ENCODE measurements at places on chromosomes 3 and 15. TPM values are rescaled to one million over a fixed set of nuclear protein-coding genes. Genes with fewer than 3 reads are reported as not detected.

The RASL12 gene
- total RNA-seq = not detected

The CACNA2D2 gene
- 0.17 TPM for total RNA-seq

The SLC2A2 gene
- total RNA-seq = 13.0 TPM

The FHIT gene
- 1.4 TPM for total RNA-seq

DNA sequence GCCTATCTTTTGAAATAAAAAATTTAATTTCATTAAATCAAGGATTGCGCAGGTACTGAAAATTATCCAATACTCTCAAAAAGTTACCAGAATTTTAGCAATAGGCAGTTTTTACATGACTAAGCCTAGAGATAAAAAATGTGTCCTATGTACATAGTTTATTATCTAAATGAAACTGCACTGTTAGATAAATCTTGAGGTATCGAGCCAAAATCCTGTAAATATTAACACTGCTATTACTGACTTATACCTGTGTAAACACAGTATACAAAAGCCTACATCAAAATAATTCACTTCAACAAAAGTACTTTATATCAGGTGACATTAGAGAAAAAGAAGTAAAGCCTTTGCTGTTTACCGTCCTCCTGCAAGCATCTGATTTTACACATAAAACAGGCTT, 60.7 kb downstream of the TASOR start:
- no peak for DNase-seq

DNA sequence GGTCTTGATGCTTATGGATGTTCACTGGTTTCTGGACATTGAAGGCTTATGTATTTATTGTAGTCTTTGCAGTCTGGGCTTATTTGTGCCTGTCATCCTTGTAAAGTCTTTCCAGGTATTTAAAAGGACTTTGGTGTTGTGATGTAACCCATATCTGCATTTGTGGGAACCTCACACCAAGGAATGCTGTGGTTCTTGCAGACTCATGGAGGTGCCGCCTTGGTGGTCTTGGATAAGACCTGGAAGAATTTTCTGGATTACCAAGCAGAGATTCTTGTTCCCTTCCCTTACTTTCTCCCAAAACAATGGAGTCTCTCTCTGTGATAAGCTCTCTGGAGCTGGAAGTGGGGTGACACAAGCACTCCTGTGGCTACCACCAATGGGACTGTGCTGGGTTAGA, 363.5 kb upstream of the NECTIN3 start:
- DNase-seq = peak; percentile 68

DNA sequence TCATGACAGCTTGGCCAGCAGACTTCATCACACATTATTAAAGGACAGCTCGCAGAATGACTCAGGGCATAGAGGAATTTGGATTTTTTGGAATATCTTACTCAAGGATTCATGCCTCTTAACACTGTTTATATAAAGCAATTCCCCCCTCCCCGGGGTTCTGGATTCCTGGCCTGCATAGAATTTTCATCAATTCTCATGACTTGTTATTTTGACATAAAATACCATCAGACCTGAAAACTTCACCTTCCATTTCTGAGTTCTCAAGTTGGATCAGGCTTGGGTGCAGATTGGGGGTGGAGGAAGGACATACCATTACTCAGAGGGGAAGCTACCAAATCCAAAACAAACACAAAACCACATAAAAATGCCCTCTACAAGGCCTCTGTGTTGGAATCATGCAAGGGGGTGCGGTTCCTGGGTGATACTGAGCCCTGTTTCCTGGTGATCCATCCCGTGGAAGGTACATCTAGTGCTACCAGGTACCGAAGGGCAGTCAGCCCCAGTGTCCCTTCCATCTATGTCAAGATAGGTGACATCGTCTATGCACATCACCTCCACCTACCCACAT, 95.3 kb downstream of the DAPK2 start:
- peak; percentile 39 for DNase-seq

DNA sequence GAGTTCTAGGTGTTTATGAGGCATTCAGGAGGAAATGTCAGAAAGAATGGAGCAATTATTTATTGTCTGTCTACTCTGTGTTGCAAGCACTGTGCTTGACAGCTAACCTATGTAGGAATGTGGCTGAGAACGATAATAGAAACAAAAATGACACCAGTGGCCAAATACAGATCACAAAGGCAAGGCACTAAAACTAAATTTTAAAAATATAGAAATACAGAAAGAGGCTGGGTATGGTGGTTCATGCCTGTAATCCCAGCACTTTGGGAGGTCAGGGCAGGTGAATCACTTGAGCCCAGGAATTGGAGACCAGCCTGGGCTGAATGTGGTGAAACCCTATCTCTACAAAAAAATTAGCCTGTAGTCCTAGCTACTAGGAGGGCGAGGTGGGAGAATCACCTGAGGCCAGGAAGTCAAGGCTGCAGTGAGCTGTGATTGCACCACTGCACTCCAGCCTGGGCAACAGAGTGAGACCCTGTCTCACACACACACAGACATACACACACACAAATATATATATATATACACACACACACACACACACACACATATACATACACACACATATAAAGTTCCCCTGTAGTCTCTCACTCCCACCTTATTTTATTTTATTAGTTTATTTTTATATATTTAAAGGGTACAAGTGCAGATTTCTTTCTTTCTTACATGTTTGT, 6.0 kb downstream of the PRKCI start:
- DNase-seq = peak; percentile 87

DNA sequence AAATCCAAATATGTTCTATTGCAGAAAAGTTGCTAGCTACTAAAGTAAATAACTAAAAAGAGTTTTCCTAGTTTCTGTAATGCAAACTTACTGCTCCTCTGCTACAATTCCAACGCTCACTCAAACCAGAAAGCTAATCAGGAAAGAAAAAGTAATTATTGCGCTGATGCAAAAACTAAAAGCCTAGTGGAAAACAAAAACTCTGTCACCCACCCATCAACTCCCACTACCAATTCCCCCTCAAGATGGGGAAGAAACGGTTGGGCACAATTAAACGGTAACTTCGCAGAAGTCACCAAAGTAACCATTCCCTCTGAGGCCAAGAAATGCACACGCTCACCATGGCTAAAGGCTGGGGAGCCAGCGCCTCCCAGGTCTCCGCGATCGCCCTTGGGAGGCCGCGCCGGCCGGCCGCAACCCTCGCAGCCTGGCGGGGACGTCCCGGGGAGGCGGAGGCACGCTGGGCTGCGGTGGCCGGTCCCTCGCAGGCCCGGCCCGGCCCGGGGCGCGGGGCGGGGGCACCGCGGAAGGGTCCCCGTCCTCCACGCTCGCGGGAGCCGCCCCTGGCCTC, 684 bp downstream of the SLTM start:
- no peak for DNase-seq

DNA sequence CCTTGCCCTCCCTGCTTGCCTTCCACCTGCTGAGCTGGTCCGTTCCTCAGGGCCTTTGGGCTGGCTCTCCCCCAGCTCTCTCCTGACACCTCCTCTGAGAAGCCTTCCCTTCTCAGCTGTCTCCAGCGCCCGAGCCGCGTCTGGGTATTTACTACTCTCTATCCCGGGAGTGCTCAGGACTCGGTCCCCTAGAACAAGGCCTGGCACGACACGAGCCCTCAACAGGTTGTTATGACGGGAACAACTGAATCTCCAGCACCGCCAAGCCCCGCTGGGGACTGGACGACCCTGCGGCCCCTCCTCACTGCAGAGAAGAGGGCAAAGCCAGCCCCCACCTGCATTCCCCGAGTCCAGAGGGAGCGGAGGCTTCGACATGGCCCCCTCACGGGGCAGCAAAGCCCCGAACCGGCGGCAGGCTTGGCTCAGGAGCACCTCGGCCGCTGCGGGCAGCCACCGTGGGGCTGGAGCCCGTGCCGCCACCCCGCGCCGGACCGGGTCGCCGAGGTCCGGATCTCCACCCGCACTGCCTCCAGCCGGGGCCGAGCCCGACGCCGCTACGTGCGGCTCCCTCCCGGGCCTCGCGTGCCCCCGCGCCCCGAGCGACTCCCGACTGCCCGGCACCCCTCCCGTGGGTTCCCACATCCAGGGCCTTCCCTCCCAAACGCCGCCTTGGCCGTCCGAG, 792 bp downstream of the TPRA1 start:
- no peak for DNase-seq

DNA sequence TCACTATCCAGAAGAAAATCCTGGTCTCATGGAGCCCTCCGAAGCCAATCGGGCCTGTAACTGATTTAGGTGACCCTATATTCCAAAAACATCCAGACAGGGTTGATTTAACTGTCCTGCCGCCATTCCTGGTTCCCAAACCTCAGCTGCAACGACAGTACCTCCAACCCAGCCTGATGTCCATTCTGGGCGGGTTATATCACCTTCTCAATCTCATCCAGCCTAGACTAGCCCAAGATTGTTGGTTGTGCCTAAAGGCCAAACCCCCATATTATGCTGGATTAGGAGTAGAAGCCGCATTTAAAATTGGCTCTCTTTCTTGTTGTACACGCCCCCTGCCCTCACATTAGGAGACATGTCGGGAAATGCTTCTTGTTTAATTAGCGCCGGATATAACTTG, 36.7 kb downstream of the ZBTB11 start:
- DNase-seq = no peak

DNA sequence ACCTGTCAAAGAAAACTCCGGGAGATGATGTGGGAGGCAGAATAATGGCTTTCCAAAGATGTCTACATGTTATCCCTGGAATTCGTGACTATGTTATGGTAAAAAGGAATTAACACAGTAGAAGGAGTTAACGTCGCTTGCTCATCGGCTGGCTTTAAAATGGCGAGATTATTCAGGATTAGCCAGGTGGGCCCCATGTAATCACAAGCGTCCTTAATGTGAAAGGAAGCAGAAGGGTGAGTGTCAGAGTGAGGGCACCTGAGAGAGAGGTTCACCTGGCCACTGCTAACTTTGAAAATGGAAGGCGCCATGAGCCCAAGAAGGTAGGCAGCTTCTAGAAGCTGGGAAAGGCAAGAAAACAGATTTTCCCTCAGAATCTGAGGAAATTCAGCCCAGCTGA, 557.2 kb downstream of the EPHB1 start:
- DNase-seq = no peak
